D721Med (cell line): ENCODE measurements at places on chromosomes 6 and 20.

- DNase-seq, result no peak
Observed at GRCh38 chr20:19802492-19803158, 44.6 kb downstream of the RIN2 start.

GRCh38 chr6:87912102-87912501 lies 135.5 kb upstream of the SPACA1 start:
- no peak for DNase-seq

- no peak for DNase-seq
Observed at GRCh38 chr6:24464253-24465038, 24.9 kb downstream of the GPLD1 start.

- DNase-seq, result no peak
Observed at GRCh38 chr6:42786525-42786985, 4.7 kb downstream of the BICRAL start.

DNA sequence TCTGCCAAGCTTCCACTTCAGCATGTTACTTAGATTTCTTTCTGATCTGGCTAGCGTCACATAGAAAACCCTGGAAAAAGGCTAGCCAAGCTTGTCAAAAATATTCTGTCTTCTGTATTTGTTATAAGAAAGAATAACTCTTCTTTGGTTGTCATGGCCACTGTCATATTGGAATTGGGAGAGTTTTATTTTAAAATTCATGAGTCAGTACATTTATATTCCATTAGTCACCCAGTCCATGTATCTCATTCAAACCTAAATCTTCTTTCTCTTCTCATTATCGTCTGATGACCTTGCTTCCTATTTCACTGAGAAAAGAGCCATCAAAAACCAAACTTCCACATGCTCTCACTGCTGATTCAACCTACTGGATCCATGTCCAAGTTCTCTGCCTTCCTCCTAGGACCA lies 65.7 kb downstream of the EPM2A start:
- no peak for DNase-seq

DNA sequence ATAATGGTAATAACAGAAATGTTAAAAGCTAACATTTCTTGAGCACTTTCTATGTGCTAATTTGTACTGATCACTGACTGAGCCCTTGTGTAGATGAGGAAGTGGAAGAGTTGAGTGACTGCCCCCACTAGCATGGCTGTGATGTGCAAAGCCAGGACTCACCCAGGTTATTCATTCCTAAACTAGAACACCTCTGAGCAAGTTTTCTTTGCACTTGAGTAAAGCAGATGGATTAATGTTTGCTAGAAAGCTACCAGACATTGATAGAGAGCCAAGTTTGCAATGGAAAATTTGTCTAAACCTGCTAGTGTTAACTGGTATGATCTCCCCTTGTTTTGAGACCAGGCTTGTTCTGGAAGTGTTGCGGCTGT lies 467.4 kb upstream of the PLCB4 start:
- DNase-seq, result no peak

- DNase-seq, result no peak
Observed at GRCh38 chr6:131451321-131452144, 121.5 kb upstream of the ARG1 start.

GRCh38 chr6:13183415-13184088 lies 144.8 kb downstream of the TBC1D7 start:
- no peak for DNase-seq

DNA sequence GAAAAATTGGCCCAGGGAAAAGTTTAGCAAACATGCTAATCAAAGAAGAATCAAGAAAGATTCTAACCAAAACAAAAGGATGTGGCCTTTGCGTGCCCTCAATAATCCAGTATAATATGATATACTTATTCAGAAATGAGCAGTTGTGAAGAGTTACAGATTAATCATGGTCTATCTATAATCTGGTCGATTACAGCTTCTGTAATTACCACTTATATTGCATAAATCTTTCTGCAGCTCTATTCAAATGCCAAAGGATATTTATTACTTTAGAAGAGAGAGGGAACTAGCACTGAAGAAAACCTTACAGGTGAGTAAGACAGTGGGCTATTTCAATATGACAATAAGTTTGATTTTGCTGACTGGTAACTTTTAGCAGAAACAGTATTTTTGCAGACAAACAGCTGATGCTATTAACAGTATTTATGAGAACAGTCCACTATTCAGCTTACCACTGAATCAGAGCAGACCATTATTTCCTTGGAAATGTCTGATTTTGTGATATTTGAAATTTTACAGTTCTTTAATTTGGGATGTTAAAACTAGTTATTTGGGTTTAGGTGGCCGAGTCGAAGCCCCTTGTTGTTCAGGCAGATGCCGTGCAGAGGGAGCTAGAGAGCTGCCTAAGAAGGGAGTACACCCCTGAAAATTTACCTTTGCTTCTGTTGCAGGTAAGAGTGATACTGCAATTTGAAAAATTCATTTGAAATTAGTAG lies 92.2 kb downstream of the CEP57L1 start:
- DNase-seq, result no peak
